ENCODE measurements at places on chromosomes 1 and 21. TPM values are rescaled to one million over a fixed set of nuclear protein-coding genes. Genes with fewer than 3 reads are reported as not detected.
A peak's percentile ranks its signal among the peaks of the same experiment; 100 is the strongest.

SPRR2G gene
- not detected for total RNA-seq

DNA sequence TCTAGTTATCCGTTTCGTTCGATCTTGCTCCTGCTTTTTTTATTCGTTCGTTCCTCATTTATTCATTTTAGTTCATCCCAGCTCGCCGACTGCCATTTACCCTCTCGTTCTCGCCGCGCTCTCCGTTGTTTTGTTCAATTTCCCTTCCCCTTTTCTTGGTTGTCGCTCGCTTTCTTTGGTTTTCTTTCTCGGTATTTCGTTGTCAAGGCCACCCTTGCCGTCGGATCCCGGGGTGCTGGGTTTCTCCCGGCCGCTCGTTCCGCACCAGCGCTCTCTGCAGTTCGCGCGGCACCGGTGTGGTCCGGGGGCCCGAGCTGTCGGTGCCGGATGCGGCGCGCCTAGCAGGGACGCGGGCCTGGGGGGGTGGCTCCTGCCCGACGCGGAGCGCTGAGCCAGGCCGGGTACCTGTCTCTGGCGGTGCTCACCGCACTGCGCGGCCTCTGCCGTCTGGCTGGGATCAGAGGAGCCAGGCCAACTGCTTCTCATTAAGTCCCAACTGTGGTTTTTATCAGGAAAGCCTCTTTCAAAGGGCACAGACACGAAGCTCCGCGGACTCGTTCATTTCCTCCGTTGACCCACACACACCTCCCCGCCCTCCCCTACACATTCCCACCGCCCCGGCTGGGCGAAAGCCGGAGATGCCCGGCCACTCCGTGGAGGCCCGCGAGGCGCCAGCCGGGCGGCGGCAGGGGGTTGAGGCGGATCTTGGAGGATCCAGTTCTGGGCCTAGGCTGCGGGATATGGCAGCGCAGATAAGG, 1.6 kb downstream of the ALX3 start:
- no peak overlapping the region for H3K4me3 ChIP-seq
- H3K36me3 ChIP-seq: no peaks in the 10 kb centered on the region
- no peak for DNase-seq
- peaks cover 5% of the 10 kb centered on the region for H3K4me1 ChIP-seq
- H3K27me3 ChIP-seq: peaks cover 48% of the 10 kb centered on the region
- no peak overlapping the region for H3K27ac ChIP-seq

LAX1 gene
- 6.9 TPM for total RNA-seq

FAM163A gene
- not detected for total RNA-seq

GRCh38 chr21:14259747-14260146, 43.8 kb downstream of the RBM11 start:
- H3K36me3 ChIP-seq: no peaks in the 10 kb centered on the region
- DNase-seq: peak; percentile 72
- no peaks in the 10 kb centered on the region for H3K4me1 ChIP-seq
- no peak overlapping the region for H3K27ac ChIP-seq

IFFO2 gene
- total RNA-seq: 23.1 TPM

NR0B2 gene
- total RNA-seq: 0.79 TPM

CFHR3 gene
- total RNA-seq: 2.1 TPM

BARHL2 gene
- not detected for total RNA-seq

LYPD8 gene
- 3.2 TPM for total RNA-seq

RGS13 gene
- total RNA-seq: 2.1 TPM

GRCh38 chr1:25430967-25431881, 527 bp downstream of the MACO1 start:
- DNase-seq: peak; percentile 11
- no peaks in the 10 kb centered on the region for H3K27me3 ChIP-seq
- peak overlapping the region; percentile 78 for H3K27ac ChIP-seq
- H3K36me3 ChIP-seq: no peaks in the 10 kb centered on the region
- H3K4me3 ChIP-seq: peak overlapping the region; percentile 79

FAM72B gene
- 0.54 TPM for total RNA-seq

DNA sequence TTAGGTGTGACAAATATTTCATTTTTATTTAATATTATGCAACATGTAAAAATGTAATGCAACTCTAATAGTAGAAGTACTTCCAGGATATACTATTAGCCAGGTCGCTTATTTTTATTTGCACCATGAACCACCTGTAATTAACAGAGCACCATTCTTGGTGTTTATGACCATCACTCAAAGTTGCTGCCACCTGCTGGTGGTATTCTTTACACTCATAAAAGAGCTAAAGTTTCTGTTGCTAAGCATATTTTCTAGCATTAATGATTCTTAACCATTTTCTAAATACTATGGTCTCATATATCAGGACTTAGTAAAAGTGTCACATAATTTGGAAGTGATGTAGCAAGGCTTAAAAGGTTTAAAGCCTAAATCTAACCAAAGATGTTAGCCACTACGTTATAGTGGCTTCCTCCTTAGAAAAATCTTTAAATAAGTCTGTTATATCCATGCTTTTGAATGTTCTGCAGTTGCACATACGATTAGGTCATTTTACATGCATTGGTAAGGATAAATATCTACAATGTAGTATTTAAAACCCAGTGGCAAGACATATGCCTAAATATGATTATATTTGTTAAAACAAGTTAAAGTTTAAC, 244.5 kb downstream of the NEGR1 start:
- H3K27me3 ChIP-seq: no peaks in the 10 kb centered on the region
- no peak for DNase-seq
- H3K4me3 ChIP-seq: no peak overlapping the region

C1orf87 gene
- total RNA-seq: 0.38 TPM

BCAN gene
- 0.19 TPM for total RNA-seq

- DNase-seq: no peak
- no peaks in the 10 kb centered on the region for H3K36me3 ChIP-seq
- peaks cover 7% of the 10 kb centered on the region for H3K4me1 ChIP-seq
These were observed at the start of gene GPR153 for GRCh38 chr1:6260961-6261614. GPR153 (minus strand) TSS chr1:6261098; CDS start chr1:6254905, 6,193 bp downstream.

- no peaks in the 10 kb centered on the region for H3K27me3 ChIP-seq
- no peak overlapping the region for H3K4me3 ChIP-seq
- no peaks in the 10 kb centered on the region for H3K4me1 ChIP-seq
These were observed 45.9 kb upstream of the ATP2B4 start for GRCh38 chr1:203580733-203581132.

- H3K36me3 ChIP-seq: no peaks in the 10 kb centered on the region
- peaks cover 5% of the 10 kb centered on the region for H3K4me1 ChIP-seq
- peak overlapping the region; percentile 90 for H3K27ac ChIP-seq
- H3K4me3 ChIP-seq: no peak overlapping the region
These were observed 154.2 kb downstream of the EIF4G3 start for GRCh38 chr1:21022279-21023040.

TNFRSF4 gene
- 5.1 TPM for total RNA-seq

GRCh38 chr1:186750257-186750656, 70.0 kb upstream of the PTGS2 start:
- H3K27ac ChIP-seq: no peak overlapping the region
- no peak overlapping the region for H3K4me3 ChIP-seq
- no peaks in the 10 kb centered on the region for H3K36me3 ChIP-seq
- DNase-seq: no peak

GRCh38 chr1:147547065-147547464, 5.8 kb downstream of the BCL9 start:
- no peaks in the 10 kb centered on the region for H3K36me3 ChIP-seq
- no peaks in the 10 kb centered on the region for H3K4me1 ChIP-seq
- no peak for DNase-seq
- no peaks in the 10 kb centered on the region for H3K27me3 ChIP-seq

- no peak overlapping the region for H3K4me3 ChIP-seq
- H3K4me1 ChIP-seq: no peaks in the 10 kb centered on the region
- H3K36me3 ChIP-seq: no peaks in the 10 kb centered on the region
- H3K27me3 ChIP-seq: no peaks in the 10 kb centered on the region
These were observed 326.4 kb downstream of the TGFB2 start for GRCh38 chr1:218671573-218671972.

TMEM125 gene
- 17.5 TPM for total RNA-seq

- no peak overlapping the region for H3K4me3 ChIP-seq
- no peaks in the 10 kb centered on the region for H3K4me1 ChIP-seq
- peaks cover 13% of the 10 kb centered on the region for H3K36me3 ChIP-seq
These were observed 150.8 kb downstream of the VPS13D start for GRCh38 chr1:12380326-12381249.

DNA sequence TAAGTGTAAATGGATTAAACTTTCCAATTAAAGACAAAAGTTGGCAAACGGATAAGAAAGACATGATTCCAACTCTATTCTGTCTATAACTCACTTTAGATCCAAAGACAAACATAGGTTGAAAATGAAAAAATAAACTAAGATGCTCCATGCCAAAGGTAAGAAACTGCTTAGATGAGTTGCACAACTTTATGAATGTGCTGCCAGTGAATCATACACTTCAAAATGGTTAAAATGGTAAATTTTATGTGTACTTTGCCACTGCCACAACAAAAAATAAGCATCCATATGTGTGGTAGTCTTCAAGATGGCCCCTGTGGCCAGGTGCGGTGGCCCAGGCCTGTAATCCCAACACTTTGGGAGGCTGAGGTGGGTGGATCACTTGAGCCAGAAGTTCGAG, 45.0 kb downstream of the NSL1 start:
- no peak overlapping the region for H3K4me3 ChIP-seq
- no peaks in the 10 kb centered on the region for H3K36me3 ChIP-seq
- no peak for DNase-seq
- peaks cover 6% of the 10 kb centered on the region for H3K4me1 ChIP-seq

- H3K4me3 ChIP-seq: no peak overlapping the region
- H3K4me1 ChIP-seq: no peaks in the 10 kb centered on the region
- H3K27ac ChIP-seq: no peak overlapping the region
- H3K27me3 ChIP-seq: no peaks in the 10 kb centered on the region
These were observed 58.6 kb upstream of the TNR start for GRCh38 chr1:175801979-175802378.

DARS2 gene
- total RNA-seq: 19.6 TPM

DNA sequence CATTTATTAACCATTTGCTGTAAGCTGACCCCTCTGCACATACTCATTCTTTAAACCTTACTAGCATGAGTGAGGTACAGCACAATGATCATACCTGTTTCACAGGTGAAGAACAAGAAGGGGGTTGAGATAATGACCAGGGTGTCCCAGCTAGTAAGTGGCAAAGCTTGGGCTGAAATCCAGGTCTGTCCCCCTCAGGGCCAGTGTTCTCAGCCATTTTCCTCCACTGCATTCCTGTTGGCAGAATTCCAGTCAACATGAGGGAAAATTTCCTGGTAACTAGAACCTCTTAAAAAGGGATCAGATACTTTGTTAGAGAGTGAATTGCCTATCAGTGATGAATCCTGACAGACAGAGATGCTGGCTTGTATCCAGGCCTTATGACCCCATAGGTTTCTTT, 48.1 kb downstream of the SPATA46 start:
- H3K4me1 ChIP-seq: no peaks in the 10 kb centered on the region
- H3K36me3 ChIP-seq: no peaks in the 10 kb centered on the region
- H3K27me3 ChIP-seq: no peaks in the 10 kb centered on the region
- H3K4me3 ChIP-seq: no peak overlapping the region
- DNase-seq: no peak

GRCh38 chr1:109762039-109762585, 1.6 kb downstream of the EPS8L3 start:
- H3K27me3 ChIP-seq: no peaks in the 10 kb centered on the region
- no peak overlapping the region for H3K4me3 ChIP-seq
- H3K27ac ChIP-seq: no peak overlapping the region

GRCh38 chr1:40621821-40622450, 43.5 kb downstream of the RIMS3 start:
- no peaks in the 10 kb centered on the region for H3K27me3 ChIP-seq
- H3K4me3 ChIP-seq: no peak overlapping the region
- H3K4me1 ChIP-seq: no peaks in the 10 kb centered on the region

- no peaks in the 10 kb centered on the region for H3K36me3 ChIP-seq
- H3K4me1 ChIP-seq: no peaks in the 10 kb centered on the region
- no peaks in the 10 kb centered on the region for H3K27me3 ChIP-seq
- peak; percentile 81 for DNase-seq
These were observed 58.1 kb downstream of the SCCPDH start for GRCh38 chr1:246782120-246782900.

DNA sequence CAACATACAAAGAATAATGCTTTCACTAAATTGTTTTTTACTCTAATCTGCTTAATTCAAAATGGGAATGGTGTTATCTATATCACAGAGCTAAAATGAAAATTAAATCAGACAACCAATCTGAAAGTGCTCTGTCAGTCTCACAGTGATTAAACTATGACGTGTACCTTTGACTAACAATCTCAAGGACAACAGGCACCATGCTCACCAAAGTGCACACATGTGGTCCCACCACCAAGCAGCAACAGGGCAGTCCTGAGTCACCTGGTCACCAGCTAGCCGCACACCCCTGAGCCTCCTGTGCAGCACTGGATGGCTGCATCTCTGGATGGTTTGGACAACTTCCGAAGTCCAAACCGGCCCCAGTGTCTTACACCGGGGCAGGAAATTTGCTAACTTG, 54.5 kb upstream of the NADK start:
- no peak overlapping the region for H3K4me3 ChIP-seq
- H3K27ac ChIP-seq: no peak overlapping the region
- no peak for DNase-seq
- H3K4me1 ChIP-seq: peaks cover 5% of the 10 kb centered on the region
- no peaks in the 10 kb centered on the region for H3K27me3 ChIP-seq
- H3K36me3 ChIP-seq: peaks cover 3% of the 10 kb centered on the region

GRCh38 chr21:43907751-43908150, 42.7 kb downstream of the AGPAT3 start:
- no peaks in the 10 kb centered on the region for H3K4me1 ChIP-seq
- no peak overlapping the region for H3K4me3 ChIP-seq
- H3K27me3 ChIP-seq: no peaks in the 10 kb centered on the region
- no peak overlapping the region for H3K27ac ChIP-seq
- peaks cover 3% of the 10 kb centered on the region for H3K36me3 ChIP-seq

DNA sequence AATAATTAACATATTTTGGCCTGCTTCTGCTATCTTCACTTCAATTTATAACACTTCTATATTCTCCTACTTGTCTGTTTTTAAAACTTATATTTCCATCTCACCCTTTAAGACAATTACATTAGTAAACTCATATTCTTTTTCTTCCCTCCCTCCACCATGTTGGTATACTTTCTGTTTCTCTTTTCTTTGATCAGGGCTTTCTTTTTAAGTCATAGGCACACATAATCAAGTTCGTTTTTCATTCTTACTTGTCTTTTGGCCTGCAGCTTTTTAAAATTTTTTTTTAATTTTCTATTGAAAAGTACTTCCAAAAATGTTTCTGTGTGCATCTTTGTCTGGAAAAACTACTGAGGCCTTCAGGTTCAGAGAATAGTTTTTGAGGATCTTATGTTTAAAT, 2.3 kb downstream of the PYHIN1 start:
- no peak for DNase-seq
- no peaks in the 10 kb centered on the region for H3K4me1 ChIP-seq
- no peaks in the 10 kb centered on the region for H3K36me3 ChIP-seq

GRCh38 chr21:39385299-39386145, 36.6 kb upstream of the HMGN1 start:
- peak; percentile 91 for DNase-seq
- H3K36me3 ChIP-seq: no peaks in the 10 kb centered on the region
- H3K4me3 ChIP-seq: peak overlapping the region; percentile 62
- peaks cover 21% of the 10 kb centered on the region for H3K4me1 ChIP-seq
- H3K27ac ChIP-seq: peak overlapping the region; percentile 59
